ENCODE measurements at places on chromosomes 11 and 22.

- no peak for DNase-seq
These were observed 227.0 kb upstream of the NCAM1 start for GRCh38 chr11:112734207-112734606.

GRCh38 chr11:62273789-62274275 is 3.9 kb downstream of the SCGB2A2 start:
- DNase-seq = no peak

DNA sequence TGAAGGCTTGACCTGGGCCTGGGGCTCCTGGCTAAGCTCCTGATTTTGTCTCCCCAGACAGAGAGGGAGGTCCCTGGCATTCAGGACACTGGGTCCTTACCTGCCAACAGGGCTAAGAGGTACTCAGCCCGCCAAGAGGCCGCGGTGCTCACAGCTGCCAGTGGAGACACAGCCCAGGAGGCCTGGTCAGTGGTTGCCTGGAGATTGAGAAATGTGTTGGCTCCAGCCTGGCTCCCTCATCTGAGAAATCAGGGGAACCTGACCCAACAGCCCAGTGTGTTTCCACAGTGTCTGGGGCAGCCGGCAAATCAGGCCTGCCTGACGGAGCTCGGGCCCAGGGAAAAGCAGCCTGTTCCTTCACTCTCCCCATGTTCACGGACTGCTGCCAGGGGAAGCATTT is 79.4 kb upstream of the NAV2 start:
- DNase-seq = no peak

DNA sequence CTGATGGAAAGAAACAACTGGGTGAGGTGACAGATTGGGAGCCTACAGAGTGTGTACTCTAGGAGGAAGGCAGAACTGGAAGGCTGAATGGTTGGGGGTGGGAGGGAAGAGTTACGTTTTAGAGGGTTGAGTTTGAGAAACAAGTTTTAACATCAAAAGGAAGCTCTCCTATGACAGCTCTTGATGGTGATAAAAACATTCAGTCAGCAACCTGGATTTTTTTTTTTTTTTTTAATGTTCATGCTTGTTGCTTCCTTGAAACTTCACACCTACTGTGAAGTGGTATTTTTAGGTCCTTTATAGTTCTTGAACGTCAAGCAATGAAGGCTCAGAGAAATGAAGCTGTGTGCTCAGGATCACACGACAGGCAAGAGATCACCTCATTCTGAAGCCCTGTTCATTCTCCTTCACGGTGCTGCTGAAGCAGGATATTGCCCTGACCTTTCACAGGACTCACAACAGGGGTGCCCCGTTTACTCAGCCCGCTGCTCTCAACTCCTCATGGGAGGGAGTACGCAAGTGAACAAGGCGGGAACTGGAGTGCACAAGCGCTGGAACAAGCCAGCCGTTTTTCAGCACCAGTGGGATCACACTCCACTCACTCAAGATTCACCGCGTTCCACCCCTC is 1.6 kb upstream of the TMEM109 start:
- no peak for DNase-seq

DNA sequence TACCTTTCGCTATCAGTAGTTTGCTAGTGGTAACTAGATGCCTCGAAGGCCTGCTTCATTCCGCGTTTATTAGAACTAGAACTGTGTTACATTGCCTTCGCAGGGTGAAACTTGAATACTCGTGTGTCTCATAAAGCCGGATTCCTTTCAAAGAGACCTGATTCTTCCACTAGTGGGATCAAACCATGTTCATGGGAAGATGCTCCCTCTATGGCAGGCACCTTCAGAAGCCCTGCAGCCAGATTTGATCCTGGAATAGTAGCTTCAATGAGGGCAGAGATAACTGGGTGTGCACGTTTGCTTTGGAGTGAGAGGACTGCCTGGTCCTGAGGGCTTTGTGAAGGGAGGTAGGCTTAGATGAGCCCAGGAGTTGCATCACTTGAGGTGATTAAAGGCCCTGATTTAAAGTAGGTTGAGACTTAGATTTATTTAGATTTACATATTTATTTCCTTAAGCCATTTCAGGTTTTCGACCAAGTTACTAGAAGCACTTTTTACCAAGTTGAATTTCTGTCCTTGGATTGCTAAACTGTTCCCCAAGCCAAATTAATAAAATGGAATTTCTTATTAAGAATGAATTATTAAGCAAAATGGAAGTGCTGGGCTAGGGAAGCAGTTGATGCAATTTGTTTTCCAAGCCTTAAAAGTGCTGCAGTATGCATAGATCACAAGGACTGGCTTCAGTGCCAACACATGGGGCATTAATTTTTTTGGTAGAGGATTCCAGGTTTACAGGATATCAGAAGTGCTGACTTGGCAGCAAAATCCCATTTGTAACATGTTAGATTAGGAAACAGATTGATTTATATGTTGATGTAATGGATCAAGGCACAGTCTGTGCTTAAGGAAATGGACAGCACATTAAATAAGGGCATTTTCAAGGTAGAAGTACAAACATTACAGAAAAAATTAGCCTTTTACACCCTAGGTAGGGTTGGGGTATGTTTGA is 32.9 kb downstream of the APLP2 start:
- no peak for DNase-seq

- DNase-seq = no peak
These were observed 315 bp upstream of the TRPC6 start for GRCh38 chr11:101584129-101584515.

DNA sequence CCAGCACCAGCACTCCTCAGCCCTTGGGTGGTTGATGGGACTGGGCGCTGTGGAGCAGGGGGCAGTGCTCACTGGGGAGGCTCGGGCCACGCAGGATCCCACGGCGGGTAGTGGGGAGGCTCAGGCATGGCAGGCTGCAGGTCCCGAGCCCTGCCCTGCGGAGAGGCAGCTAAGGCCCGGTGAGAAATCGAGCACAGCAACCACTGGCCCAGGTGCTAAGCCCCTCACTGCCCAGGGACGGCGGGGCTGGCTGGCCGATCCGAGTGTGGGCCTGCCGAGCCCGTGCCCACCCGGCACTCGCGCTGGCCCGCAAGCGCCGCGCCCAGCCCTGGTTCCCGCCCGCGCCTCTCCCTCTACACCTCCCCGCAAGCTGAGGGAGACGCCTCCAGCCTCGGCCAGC is 56.0 kb upstream of the ZNF195 start:
- DNase-seq = no peak

- DNase-seq = no peak
These were observed 5.4 kb downstream of the BEST1 start for GRCh38 chr11:61955422-61956135.

DNA sequence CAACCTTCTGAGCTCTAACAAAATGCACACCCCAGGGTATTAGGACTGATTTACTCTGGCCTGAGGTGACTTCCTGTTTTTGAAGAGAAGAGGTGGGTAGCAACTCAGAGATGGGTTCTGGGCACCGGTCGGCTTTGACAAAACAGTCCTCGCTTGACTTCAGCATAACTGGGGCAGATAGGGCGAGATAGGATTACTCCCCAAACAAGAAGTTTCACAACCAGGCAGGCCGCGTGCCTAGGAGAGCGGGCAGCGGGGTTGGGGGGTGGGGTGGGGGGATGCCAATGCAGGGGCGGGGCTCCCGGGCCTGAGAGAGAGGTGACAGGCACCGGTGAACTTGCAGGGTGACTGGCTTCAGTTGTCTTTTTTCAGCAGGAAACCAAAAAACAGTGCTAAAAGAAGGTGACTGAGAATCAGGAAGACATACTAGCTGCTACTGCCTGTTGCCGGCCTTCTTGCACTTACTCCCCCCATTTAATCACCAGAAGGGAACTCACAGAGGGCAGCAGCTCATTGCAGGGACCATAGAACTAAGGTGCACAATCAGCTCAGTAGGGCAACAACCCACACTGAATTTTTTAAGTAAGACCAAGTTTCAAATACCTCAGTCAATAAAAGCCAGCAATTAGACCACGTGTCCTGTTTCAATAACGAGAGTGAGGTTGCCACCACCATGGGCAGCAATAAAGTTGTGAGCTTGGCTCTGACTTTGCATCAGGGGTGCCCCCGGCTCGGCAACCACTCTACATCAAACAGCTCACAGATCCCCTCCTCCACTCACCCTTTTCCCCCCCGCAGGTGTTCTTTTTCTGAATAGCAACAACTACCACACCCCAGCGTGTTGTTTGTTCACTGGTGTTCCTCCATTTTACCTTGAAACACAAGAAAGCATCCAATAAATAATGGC is 37.2 kb upstream of the ETS1 start:
- DNase-seq = peak; percentile 37
